ENCODE measurements at places on chromosomes 2 and 18. TPM values are rescaled to one million over a fixed set of nuclear protein-coding genes. Genes with fewer than 3 reads are reported as not detected.

Gene CHAC2
- 26.9 TPM for total RNA-seq

Gene AKAIN1
- not detected for total RNA-seq

Gene RNPEPL1
- 42.9 TPM for total RNA-seq

Gene SOCS6
- total RNA-seq, result 0.79 TPM

Gene REG1B
- 1.7 TPM for total RNA-seq

Gene DLX1
- not detected for total RNA-seq

Gene NAT8
- total RNA-seq, result not detected

Gene ZNF142
- 75.5 TPM for total RNA-seq

Gene ANKRD30B
- not detected for total RNA-seq

Gene GCG
- total RNA-seq, result not detected

Gene C2orf74
- total RNA-seq, result 6.1 TPM

Gene CCNT2
- 30.9 TPM for total RNA-seq

Gene ERICH2
- total RNA-seq, result not detected

Gene RFTN2
- not detected for total RNA-seq

Gene ABCB11
- total RNA-seq, result not detected

Gene POMC
- total RNA-seq, result 5.6 TPM
